ENCODE measurements at places on chromosomes 1 and 21.
A peak's percentile ranks its signal among the peaks of the same experiment; 100 is the strongest.

DNA sequence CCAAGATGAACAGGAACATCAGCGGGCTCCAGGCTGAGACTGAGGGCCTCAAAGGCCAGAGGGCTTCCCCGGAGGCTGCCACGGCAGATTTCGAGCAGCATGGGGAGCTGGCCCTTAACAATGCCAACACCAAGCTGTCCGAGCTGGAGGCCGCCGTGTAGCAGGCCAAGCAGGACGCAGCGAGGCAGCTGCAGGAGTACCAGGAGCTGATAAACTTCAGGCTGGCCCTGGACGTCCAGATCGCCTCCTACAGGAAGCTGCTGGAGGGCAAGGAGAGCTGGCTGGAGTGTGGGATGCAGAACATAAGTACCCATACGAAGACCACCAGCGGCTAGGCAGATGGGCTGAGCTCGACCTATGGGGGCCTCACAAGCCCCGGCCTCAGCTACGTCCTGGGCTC is 823.4 kb upstream of the NEGR1 start:
- no peak for DNase-seq

GRCh38 chr1:90074970-90075391 is 80.1 kb downstream of the ZNF326 start:
- no peak for DNase-seq

GRCh38 chr1:159922511-159923202 is 2.6 kb downstream of the TAGLN2 start:
- DNase-seq = peak; percentile 84

DNA sequence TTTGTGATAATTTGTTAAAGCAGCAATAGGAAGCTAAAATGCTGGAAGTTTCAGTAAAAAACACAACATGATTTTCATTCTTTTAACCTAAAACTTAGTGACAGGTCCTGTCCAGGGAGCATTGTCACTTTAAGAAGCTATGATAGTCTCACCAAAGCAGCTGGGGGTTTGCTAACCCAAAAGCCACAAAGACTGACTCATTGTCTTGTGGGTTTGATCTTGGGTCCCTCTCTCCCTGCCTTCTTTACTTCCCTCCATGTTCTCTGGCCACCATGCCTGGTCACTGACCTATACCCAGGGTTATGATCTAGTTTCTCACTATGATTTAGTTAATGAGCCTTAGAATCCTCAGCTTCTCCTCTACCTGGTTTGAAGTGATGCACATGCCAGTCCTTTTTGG is 213.5 kb upstream of the PTGFR start:
- DNase-seq = no peak

DNA sequence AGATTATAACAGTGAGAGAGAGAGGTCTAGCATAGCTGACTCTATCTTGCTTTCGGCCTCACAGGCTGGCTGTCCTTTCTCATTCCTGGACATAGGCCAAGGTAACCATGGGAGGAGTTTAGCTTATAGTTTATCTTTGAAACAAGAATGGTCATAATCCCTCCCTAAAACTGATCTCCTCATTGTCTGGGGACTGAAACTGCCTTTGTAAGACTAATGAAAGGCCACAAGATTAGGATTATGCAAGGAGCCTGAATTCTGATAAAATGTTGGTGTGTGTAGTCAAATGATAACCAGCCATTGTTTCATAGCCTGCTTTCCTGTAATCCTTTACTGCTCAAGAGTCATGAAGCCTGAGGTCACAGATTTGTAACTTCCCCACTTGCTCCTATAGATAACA is 131.9 kb upstream of the LYPLAL1 start:
- DNase-seq = no peak

DNA sequence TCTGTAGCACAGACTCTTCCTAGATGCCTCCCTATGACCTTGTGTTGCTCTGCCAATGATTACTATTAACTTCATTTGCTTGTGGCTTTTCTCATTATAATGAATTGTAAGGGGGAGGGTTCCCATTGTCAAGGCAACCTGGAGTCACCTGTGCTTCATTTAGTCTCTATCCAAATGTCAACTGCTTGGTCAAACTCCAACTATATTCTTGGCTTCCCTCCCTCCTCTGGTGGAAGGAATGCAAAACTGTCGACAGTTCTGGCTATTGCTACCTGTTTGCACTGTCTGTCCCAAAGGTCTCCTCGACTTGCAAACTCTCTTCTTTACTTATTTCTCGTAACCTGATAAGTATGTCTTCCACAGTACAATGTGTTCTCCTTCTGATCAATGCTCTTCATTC is 100.3 kb downstream of the CACNA1E start:
- DNase-seq = no peak

DNA sequence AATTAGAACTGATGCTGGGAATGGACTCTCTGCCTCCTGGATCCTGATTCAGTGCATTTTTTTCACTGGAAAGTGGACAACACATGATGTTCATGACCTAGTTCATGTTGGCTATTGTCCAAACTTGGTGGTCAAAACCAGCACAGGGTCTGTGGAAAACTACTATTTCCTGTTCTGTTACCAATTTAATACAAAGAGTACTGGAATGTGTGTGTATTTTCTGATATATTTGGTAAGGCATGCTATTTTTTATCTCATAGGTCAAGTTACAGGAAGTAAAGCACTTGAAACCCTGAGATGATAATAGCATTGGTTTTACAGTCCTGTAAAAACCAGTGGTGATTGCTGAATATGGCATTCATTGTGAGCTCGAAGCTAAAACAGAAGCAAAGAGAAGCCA is 89.9 kb downstream of the SGIP1 start:
- DNase-seq = no peak

GRCh38 chr1:101026430-101026788 is 825 bp upstream of the DPH5 start:
- no peak for DNase-seq

DNA sequence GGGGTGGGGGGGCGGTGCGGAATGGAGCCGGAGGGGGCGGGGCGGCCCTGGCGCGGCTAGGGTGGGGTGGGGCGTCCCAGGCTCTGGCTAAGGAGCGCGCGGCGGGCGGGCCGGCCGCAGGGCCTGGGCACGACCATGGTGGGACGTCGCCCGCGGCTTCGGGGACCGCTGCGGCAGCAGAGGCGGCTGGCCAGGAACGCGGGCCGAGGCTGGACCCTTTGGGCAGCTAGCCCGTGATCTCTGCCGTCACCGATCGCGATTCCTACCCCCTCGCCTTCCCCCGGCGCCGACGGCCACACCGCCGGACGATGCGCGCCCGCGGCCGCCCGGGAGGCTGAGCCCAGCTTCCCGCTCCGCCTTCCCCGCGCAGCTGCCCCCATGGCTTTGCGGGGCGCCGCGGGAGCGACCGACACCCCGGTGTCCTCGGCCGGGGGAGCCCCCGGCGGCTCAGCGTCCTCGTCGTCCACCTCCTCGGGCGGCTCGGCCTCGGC is at the start of gene MAP3K21:
TSS of gene MAP3K21 (plus strand) at position 74 of the 491 bp plus-strand sequence. CDS start at position 379, 305 bp downstream.
- no peak for DNase-seq

DNA sequence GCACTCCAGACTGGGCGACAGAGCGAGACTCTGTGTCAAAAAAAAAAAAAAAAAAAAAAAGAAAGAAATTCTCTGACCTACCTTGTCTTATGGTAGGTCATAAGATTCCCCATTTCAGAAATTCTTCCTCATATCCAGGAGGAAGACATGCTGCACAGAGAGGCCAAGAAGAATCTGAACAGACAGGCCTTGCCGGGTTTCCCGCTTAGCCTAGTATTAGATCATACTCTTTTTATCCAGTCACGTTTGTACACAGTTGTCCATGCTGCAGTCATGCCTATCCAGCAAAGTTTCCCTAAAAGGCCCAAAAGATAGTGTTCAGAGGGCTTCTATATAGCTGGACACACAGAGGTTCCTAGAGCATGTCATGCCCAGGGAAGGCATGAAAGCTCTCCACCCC is 93.6 kb upstream of the CHODL start:
- no peak for DNase-seq

DNA sequence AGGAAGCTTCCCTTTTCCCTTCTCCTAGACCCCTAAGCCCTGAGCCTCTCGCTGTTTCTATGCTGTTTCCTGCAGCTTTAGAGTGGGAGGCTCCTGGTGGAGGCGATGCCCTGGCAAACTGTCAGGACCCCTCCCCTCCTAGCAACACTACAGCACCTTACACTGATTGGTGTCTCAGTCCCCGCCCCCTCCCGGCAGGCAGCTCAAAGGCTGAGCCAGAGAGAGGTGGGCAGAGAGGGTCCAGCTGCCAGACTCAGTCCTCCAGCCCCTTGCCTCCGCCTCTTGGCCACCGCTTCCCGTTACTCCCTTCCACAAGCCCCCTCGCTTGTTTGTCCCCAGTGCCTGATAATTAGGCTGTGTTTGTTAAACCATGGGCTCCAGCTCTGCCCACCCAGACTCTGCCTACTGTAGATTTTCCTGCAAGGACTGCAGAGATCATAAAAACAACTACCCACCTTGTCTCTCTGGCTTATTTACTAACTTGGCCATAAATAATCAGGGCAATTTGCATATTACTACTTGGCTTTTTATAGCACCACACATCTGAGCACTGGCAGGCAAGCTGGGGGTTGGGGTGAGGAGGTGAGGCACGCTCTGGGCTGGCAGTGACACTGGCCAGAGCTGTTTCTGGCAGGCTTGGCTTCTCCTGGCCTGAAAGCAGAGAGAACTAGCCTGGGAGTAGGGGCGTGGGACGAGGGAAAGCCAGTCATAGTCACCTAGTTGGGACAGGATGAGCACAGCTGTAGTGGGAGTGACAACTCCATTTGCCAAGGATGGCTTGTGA is 107.5 kb downstream of the CSMD2 start:
- DNase-seq = no peak

GRCh38 chr1:21622466-21623315 is 46.5 kb downstream of the RAP1GAP start:
- DNase-seq = no peak

DNA sequence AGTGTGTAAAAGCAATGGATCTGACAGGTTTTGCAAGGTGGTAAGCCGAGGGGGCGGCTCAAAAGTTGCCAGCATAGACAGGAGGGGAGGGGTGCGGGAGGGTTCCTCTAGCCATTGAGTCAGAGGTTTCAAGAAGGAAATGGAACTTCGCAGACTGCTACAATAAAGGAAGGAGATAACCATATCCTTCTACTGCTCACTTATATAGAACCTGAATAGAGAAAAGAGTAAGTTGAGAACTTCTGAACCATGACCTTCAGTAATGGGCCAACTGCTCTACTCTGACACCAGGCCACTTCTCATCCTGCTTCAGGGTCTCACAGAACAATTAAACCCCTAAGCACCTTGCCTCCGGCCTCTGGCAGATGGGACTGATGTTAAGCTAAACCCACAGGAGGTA is 26.3 kb upstream of the BCAR3 start:
- no peak for DNase-seq

GRCh38 chr1:203598752-203599151 is 27.9 kb upstream of the ATP2B4 start:
- no peak for DNase-seq

DNA sequence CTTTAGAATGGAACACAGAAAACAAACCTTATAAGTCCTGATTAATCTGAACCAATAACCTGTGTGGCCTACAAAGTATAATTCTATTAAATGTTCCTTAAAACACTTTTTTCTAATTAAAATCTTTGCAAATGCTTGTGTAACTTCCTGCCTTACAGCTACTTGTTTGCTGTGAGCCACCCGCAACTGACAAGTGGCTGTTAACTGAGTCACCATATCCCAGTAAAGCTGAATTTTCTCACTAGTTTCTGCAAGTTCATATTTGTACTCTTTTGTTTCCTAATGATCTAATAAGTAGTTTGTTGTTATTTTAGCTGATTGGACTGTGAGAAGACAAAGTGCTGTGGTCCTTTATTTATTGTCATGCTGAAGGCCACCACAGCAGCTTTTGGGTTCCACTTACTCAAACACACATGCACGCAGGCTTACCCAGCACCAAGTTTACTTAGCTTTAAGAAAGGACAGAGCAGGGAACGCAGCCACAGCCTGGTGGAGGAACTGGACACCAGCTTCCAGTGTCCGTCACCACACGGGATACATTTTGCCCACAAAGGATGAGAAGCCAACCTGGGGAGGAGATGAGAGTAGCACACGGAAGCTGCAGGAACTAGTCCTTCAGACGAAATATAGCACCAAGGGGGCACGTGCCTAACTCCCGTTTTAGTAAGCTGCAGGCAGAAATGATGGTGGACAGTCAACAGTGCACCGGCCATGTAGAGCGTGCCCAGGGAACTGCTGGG is 47.8 kb downstream of the LCA5L start:
- DNase-seq = no peak

DNA sequence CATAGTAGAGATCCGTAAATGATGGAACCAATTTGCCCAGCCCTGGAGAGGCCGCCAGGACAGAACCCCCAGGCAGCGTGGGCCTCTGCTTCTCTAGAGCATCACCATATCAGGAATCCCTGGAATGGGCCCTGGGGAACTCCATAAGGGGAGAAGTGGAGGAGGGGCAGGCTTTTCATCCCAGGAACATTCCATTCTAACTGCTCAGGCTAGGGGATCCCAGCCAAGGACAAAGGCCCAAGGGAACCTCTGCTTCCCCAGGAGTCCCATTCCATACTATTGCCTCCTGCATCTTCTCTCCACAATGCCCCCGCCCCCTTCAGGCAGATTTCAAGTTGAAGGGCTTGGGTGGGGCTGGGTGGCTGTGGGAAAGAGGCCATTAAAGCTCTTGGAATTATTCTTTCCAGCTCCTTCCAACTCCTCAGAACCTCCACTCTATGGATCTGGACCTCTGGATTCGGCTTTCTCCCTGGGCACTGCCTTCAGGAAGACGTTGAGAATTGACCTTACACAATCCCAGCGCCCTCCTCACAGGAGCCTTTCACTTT is 6.0 kb downstream of the TRNP1 start:
- DNase-seq = peak; percentile 55

- DNase-seq = no peak
Observed at GRCh38 chr1:172342584-172343239, 77.8 kb upstream of the C1orf105 start.

GRCh38 chr21:44454747-44455523 is at the start of gene LRRC3:
Gene LRRC3, plus strand, starts transcription at chr21:44455510. Its CDS starts 1,135 bp downstream, at chr21:44456645.
- peak; percentile 90 for DNase-seq

DNA sequence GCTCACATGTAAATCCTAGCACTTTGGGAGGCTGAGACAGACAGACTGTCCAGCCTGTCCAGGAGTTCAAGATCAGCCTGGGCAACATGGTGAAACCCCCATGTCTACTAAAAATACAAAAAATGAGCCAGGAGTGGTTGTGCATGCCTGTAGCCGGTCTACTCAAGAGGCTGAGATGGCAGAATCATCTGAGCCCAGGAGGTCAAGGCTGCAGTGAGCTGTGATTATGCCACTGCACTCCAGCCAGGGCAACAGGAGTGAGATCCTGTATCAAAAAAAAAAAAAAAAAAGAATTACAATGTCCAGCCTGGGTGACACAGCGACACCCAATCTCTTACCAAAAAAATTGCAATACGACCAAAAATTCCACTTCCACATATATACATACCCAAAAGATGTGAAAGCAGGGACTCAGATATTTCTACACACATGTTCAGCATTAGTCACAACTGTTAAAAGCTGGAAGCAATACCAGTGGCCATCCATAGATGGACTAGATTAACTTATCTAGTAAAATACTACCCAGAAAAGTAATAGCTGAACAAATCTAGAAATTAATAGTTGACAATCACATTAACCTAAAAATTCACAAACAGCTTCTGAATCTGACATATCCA is 49.2 kb downstream of the ASH1L start:
- no peak for DNase-seq

- no peak for DNase-seq
Observed at GRCh38 chr1:172663732-172664131, 4.8 kb downstream of the FASLG start.

- DNase-seq = no peak
Observed at GRCh38 chr1:36342426-36343185, 19.2 kb upstream of the EVA1B start.

- no peak for DNase-seq
Observed at GRCh38 chr21:43726686-43727518, 8.0 kb downstream of the PDXK start.
